ENCODE measurements at places on chromosomes 11 and 22. TPM values are rescaled to one million over a fixed set of nuclear protein-coding genes. Genes with fewer than 3 reads are reported as not detected.

GRCh38 chr22:47369020-47369419 lies 606.6 kb downstream of the TBC1D22A start:
- DNase-seq = no peak

DNA sequence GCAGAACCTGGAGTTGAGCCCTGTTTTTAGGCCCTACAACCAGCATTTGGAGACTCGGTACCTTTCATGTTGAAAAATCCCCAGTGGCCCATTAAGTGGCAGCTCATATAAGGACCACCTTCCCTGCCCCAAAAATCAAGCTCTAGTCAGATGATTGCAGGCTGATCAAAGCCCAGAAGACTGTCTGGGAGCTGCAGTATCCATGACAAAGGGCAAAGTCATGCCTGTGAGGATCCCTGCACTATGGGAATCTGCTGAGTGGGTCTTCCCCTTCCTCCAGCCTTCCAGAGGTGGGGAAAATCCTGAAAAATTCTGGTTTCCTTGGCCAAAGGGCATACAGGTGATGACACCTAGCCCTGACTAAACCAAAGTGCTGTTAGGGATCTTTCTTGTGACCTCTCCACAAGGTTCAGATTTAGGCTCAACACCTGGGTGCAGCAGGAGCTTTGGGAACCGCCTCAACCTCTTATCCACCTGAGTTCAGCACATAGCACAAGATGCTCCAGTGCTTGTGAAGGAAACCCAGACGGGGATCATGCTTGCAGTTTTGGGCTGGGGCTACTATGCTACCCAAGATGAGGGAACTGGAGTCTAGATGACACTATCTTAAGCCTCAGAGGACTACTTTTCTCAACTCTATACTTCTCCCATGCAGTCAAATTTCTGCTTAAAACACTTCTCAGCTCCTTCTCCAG lies 1.2 kb upstream of the TRIM3 start:
- DNase-seq = no peak

DNA sequence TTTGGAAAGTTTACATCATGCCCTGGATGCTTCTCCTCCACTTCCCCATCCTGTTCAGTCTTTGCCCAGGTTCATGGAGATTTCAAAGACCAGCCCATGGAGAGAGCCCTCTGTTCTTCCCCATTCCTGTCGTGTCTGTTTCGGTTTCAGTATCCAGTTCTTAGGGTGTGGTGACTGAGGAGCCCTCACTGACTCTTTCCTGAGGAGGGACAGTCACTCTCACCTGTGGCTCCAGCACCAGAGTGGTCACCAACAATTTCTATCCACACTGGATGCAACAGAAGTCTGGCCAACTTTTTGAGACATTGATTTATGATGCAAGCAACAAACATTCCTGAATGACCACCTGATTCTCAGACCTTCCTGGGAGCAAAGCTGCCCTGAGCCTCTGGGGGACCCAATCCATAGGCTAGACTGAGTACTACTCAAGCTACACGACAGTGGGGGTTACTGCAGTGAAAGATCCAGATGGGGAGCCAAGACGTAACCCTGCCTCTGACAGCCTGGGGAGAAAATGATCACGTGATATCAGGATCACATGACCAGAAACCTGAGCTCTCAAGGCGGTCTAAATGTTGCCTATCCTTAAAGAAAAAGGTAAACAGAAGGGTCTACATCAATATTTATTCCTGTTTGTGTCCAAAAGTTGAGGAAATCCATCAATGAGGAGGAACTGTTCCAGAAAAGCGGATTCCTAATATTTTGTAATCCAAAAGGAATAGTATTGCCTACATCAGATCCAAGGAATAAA lies 76.2 kb upstream of the VPREB1 start:
- DNase-seq = no peak

DNA sequence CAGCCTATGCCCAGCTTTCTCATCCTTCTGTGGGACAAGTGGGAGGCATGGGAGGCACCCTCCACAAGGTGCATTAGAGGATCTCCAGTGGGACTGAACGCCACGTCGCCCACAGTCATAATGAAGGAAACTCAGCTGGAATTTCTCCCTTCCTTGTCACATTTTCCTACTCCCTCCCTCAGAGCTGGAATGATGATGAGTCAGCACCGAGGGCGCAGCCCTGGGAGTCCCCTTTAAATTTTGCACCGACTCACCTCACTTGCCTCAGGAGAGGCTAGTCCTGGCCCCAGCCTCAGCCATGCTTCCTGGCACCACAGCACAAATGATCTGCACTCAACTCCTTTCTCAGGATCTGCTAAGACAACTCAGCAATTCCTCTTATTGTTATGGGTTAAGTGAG lies 34.3 kb downstream of the DBX1 start:
- no peak for DNase-seq

DNA sequence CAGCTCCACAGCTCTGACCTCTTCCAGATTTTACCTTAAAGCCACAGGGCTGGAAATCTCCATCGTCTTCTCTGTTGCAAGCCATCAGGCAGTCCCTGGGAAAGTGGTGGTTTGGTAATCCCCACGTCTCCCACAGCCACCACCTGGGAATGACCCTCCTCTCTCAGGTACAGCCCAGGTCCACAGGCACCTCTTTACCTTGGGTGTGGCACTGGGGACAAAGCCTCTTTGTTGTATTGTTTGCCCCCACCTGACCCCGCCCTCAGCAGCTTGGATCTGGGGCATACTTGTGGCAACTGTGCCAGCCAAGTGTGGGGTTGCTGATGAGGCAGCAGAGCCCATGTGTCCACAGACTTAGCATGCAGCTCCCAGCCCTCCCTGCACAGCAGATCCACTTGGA lies 77.6 kb downstream of the LRRC32 start:
- no peak for DNase-seq

DNA sequence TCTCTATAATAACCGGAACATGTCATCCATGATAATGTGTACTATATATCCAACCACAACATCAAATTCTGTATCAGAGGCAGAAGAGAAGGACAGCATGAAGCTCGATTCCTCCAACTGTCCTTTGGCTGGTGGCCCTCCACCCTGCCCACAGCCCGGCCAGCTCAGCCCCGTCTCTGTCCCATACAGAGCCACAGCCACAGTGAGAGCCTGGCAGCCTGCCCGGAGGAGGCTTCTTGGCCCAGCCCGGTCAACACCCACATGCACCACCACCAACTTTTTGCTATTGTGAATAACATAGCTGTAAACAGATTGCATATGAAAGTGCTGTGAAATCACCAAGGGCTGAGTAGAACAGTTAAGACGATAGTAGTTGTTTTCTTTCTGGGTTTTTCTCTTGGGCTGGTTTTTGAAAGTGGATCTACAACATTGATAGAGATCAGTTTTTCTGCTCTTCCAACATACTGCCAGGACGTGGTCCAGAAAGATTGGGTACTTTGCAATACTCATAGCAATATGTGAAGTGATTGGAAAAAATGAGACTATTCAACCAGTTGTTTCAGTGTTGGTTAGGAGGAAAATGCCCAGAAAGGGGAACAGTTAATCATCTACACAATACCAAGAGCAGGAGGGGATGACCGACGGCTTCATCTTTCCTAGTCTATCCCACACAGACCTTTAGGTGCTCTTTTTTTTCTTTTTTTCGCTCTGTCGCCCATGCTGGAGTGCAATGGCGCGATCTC lies 6.9 kb upstream of the TUBA8 start:
- DNase-seq = no peak

GRCh38 chr11:8910649-8911026 lies 351 bp upstream of the AKIP1 start:
- no peak for DNase-seq

The CRACR2B gene
- 2.5 TPM for total RNA-seq

GRCh38 chr11:105158436-105158835 lies 18.9 kb upstream of the CARD18 start:
- DNase-seq = no peak

DNA sequence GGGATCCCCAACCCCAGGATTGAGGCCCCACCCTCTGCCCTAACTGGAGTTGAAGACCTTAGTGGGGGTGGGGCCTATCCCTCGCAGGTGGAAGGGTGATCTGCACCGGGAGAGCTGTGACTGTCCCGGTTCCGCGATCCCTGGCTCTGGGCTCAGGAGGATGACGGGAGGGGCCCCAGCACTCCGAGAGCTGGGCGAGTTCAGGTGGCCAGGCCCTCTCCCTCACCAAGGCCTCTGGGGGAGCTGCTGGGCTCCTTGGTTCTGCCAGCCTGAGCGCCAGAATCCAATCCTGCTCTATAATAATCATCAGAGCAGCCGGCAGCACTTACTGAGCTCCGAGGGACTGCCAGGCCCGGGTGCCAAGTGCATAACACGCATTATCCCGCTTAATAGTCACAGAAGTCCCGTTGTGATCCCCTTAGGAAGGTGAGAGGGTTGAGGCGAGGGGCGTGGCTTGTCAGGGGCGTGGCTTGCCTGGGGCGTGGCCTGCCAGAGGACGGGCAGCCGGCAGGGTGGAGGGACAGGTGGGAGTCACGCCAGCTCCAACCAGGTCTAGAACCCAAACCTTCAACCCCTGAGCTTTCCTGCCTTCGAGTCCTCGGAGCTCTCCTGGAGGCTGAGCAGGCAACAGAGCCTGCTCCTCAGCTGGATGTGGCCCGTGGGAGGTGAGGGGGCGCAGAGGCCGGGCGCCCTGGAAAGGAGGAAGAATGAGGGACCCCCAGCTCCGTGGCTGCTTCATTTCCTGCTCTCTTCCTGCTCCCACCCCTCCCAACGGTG lies 7.3 kb upstream of the SYT7 start:
- no peak for DNase-seq

DNA sequence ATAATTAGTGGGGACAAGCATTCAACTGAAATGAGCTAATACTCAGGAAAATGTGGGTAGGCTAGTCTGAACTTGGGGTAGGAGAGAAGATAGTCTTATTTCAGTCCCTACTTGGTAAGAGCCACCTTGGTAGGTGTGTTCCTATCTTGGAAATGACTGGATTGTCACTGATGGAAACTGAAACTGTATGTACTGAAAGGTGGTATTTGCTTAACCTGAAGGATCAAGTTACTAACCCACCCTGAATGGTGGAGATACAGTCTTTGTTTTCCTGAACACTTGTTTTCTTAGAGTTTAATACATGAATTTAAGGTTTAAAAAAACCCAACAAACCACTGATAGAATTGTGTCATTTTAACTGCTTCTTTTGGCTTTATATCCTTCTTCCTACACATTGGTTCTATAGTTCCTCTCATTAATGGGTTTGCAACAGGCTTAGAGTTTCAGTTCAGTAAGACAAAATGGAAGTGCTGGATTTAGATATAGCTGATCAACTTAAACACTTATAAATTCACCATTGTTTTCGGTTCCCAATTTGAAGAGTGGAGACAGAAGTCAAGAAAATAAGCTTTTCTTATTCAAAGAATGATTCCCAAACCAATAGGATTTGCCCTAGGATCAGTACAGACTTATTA lies 4.2 kb downstream of the FAR1 start:
- no peak for DNase-seq

- no peak for DNase-seq
Observed at GRCh38 chr11:71979094-71979493, 19.6 kb upstream of the IL18BP start.

DNA sequence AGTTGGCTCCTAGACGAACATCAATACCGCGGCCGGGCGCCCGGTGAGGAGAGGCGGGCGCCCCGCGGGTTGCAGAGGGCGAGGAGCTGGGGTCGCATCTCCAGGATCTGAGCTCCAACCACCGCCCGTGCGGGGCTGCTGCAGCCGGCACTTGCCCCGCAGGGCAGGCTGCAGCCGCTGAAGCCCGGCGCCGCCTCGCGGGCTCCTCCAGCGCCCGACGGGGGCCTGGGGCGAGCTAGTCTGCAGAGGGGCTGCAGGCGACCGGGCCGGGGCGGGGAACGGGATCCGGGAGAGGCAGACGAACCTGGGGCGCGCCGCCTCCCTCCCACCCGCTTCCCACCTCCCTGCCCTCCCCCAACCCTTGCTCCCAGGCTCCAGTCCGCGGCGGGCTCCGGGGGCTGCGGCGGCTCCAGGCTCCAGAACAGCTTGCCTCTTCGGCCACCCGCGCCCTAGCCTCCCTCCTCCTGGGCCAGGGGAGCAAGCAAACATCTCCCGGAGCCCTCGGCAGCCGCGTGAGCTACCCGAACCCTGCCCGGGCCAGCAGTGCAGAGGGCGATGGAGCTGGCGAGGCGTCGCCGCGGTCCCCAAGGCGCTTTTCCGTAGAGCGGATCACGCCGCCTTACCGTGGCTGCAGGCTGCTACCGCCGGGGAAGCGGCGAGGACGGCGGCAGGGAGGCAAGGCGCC lies 802 bp downstream of the TENM4 start:
- no peak for DNase-seq

DNA sequence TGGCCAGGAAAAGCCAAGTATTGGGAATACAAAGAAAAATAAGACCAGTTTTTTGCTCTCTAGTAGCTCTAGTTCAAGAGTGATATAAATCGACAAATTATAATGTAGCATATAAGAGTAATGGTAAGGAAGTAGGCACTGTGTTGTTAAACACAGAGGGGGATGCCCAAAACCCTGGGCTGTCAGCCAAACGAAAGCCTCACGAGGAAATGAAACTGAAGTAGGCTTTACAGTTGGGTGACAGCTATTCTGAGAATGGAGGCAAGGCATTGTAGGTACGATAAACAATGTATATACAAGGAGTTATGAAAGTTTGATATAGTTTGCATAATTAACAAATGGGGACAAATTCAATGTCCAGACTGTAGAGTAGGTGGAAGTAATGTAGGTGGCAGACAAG lies 176.4 kb downstream of the FAM181B start:
- no peak for DNase-seq

The PGAP2 gene
- total RNA-seq = 10.8 TPM

DNA sequence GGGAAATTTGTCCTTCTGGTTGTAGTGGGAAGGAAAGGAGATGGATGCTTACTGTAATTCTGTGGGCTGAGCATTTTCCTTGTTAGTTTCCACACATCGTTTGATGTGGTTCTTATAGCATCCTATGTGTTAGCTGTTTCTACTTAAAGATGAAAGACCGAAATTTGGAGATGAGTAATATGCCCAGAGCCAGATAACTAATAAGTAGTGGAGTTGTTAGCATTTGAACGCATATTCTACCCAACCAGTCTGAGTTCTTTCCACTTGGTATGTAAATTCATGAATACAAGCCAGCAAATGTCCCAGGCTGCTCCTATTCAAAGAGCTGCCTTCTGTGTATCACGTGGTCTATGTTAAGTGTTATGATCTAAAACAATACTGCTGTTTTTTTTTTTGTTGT lies 14.6 kb downstream of the SPECC1L start:
- no peak for DNase-seq

The C11orf21 gene
- total RNA-seq = not detected

The NOX4 gene
- total RNA-seq = 2.3 TPM
